ENCODE measurements at places on chromosomes 7 and 10.

DNA sequence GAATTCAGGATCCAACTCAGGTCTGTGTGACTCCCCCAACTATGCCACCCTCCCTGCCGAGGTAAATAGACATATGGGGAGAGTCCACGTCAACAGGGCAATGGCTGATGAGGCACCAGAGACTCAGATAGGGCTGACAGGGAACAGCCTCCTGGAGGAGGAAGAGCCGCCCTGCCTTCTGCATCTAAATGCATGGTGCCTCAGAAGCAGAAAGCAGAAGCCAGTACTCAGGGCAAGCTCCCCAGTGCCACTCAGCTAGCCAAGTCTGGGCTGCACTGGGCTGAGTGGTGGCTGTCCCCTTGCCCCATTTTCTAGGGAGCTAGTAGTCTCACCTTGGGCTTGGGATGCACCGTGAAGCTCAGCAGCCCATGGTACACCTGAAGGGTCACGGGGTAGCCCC, 11.0 kb downstream of the RRP12 start:
- DNase-seq = no peak

DNA sequence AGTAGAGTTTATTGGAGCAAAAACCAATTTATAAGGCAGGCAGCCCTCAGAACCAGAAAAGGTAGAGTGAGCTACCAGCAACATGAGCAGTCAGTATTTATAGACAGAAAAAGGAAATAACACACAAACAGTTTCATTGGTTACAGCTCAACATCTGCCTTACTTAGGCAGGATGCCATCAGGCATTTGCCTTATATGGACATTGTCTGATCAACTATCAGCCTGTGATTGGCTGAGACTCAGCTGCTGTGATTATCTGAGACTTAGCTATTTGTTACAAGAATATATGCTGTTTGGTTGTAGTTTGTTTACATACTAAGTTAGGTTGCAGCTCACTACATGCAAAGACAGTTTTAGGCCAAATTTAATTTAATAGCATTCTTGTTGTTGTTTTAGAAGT, 60.4 kb upstream of the CDK1 start:
- DNase-seq = no peak

- no peak for DNase-seq
Measured at GRCh38 chr7:1455241-1455939, 3.9 kb downstream of the MICALL2 start.

DNA sequence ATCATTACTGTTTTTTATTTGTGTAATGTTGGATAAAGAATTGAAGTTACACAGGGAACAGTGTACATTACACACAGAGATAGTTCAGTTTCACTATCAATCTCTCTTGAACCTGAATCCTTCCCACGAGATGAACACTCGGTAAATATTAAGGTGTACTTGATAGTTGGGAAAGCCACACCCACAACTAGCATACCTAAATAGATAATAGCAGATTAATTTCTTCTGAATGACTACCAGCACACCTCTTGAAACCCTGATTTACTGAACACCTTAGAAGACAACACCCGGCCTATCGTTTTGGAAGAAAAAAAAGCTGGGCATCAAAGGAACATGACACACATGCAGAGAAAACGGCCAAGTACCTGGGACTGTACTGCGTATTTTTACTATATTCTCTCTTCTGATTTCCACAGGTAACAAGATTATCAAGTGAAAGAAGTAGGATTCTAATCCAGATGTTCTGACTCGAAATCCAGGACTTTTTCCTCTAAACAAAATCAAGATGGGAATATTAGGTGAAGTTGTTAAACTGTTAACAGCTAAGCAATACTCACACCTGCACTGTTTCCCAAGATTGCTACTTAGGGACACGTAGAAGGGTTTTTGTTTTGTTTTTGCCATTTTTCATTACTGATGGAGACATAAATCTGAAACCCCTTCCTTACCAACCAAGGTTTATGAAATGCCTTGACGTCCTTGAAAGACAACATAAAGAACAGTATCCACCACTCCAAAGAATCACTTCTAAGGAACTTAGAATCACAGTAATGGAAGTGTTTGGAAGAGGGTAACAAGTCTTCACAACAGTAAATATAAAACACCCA, 1.0 kb downstream of the CCDC186 start:
- no peak for DNase-seq

DNA sequence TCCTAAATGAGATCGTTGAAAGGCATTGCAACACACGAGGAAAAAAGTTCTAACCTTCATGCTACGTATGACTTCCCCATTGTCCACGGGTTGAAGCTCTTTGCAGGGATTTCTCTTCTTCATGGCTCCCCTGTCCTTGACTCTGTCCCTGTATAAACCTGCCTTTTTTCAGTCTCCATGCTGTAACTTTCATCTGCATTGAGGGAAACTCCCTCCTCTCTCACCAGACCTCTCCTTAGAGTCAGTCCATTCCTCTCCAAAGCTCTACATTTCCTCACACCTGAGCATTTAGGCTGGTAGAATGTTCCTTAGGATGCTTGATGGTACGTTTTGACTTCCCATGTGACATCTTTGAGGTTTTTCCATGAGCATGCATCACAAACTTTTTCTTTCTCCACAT, 134.2 kb upstream of the FAM171A1 start:
- DNase-seq = no peak

All from ovary (tissue), 10 donors.